ENCODE measurements at places on chromosomes 7 and 10.
A peak's percentile ranks its signal among the peaks of the same experiment; 100 is the strongest.

GRCh38 chr10:72278668-72279393, 5.1 kb downstream of the DDIT4 start:
- DNase-seq = no peak

DNA sequence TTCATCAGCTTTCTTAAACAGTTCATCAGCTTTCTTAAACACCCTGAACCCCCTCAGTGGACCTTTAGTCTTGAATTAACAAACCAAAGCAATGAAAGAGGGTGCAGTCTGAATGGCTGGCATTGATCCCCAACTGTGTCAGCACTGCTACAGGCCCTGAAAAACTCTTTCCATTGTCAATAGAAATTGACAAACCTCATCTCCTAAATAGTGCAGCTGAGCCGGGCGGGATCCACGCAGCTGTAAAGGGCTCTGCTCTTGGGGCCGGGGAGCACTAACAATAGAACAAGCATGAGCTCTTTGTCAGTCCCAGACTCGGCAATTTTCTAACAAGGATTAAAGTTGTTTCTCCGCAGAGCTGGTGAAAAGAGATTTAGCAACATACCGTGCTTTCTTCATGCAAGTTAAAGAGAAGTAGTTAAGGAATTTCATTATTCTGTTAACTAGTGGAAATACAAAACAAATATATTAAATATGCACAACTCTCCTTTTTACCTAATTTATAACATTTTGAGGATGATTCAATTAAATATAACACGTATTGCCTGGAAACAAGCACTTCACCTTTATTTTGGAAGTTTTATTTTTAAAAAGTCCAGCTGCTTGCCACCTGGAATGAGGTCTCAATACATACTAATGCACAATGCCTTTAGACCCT, 24.7 kb upstream of the FEZF1 start:
- no peak for DNase-seq

GRCh38 chr7:47294556-47295222, 287.2 kb downstream of the TNS3 start:
- no peak for DNase-seq

DNA sequence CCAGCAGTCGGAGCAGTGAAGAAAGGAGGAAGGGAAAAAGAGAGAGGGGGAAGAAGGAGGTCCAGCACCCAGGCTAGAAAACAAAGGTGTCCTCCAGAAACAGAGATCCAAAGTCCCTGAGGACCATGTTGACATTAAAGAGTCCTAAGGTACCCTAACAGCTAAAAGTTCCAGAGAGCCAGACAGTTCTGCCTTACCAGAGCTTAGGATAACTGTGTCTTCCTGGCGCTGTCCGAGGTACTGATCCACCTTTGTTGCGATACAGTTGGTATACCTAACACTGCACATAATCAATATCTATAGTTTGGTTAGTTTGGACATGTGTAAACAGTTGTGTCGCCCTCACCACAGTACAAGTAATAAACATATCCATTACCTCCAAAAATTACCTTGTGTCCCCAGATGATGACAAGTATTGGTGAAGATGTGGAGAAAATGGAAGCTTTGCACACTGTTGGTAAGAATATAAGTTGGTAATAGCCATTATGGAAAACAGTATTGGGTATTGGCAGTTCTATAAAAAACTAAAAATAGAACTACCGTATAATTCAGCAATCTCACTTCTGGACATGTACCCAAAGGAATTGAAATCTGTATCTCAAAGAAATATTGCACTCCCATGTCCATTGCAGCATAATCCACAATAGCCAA, 59.8 kb downstream of the GRID1 start:
- peak; percentile 26 for DNase-seq
